ENCODE measurements at places on chromosomes 2 and 18. TPM values are rescaled to one million over a fixed set of nuclear protein-coding genes. Genes with fewer than 3 reads are reported as not detected.

GRCh38 chr2:130986890-130987493 is 106.3 kb downstream of the FAM168B start:
- no peak for DNase-seq

- no peak for DNase-seq
These were observed 3.9 kb upstream of the GALNT14 start for GRCh38 chr2:31142110-31142509.

The KATNAL2 gene
- 2.4 TPM for total RNA-seq

The SNTG2 gene
- 0.50 TPM for total RNA-seq

GRCh38 chr18:10152475-10152874 is 238.7 kb downstream of the VAPA start:
- DNase-seq = no peak

GRCh38 chr2:175418224-175418835 is 236.8 kb upstream of the ATP5MC3 start:
- DNase-seq = no peak

The KRTCAP3 gene
- total RNA-seq = 34.0 TPM

- no peak for DNase-seq
These were observed 314.8 kb downstream of the CDH2 start for GRCh38 chr18:27862041-27862682.

The STPG4 gene
- total RNA-seq = 0.67 TPM

GRCh38 chr18:76670564-76671288 is 151.6 kb upstream of the ZNF236 start:
- DNase-seq = peak; percentile 47

GRCh38 chr18:44819944-44820510 is 139.3 kb downstream of the SETBP1 start:
- DNase-seq = no peak

The RAPGEF4 gene
- total RNA-seq = 10.1 TPM

GRCh38 chr2:120289221-120289906 is 36.7 kb downstream of the RALB start:
- DNase-seq = no peak

GRCh38 chr2:215604606-215605005 is 168.7 kb upstream of the FN1 start:
- no peak for DNase-seq

The FOXD4L1 gene
- 0.71 TPM for total RNA-seq

DNA sequence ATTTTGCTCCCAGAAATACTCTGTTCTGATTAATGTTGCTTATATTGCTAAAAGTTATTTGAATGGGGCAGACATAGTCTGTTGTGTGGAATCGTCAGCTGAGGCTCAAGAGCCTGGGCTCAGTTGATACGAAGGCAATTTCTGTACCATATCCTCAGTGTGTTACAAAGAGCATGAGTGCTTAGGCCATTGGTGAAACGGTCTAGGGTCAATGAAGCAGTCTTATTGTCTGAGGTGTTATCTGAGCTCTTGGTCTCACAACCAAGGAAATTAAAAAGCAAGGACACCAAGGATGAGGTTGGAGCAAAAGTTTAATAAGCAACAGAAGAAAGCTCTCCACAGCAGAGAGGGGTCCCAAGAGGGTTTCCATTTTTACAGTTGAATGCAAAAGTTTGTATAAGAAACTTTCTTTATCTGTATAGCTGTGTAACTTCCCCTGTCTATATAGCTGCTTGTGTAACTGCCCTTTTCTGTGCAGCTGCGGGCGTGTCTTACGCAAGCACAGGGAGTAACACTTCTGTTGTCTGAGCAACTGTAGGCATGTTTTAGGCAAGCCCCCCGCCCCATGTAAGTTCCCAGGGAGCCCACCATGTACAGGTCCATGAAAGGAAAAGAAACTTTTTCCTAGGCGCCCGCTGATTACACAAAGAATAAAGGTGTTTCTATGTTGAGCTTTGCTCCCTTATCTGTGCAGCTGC is 40.6 kb upstream of the DSC1 start:
- peak; percentile 85 for DNase-seq

DNA sequence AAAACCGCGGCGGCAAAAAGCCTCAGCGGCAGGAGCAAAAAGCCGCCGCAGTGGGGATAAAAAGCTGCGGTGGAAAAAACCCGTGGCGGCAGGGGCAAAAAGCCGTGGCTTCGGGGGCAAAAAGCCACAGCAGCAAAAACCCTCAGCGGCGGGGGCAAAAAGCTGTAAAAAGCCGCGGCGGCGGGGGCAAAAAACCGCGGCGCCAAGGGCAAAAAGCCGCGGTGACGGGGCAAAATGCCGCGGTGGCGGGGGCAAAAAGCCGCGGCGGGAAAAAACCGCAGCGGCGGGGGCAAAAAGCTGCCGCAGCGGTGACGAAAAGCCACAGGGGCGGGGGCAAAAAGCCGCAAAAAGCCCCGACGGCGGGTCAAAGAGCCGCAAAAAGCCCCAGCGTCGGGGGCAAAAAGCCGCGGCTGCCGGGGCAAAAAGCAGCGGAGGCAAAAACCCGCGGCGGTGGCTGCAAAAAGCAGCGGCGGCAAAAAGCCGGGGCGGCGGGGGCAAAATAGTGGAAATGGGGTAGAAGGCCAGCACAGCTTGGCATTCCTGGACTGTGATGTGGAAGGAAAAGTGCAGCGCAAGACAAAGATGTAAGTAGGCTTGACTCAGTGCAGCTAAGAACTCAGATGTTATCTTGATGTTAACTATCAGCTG is 151.8 kb downstream of the ANKRD30BL start:
- no peak for DNase-seq

DNA sequence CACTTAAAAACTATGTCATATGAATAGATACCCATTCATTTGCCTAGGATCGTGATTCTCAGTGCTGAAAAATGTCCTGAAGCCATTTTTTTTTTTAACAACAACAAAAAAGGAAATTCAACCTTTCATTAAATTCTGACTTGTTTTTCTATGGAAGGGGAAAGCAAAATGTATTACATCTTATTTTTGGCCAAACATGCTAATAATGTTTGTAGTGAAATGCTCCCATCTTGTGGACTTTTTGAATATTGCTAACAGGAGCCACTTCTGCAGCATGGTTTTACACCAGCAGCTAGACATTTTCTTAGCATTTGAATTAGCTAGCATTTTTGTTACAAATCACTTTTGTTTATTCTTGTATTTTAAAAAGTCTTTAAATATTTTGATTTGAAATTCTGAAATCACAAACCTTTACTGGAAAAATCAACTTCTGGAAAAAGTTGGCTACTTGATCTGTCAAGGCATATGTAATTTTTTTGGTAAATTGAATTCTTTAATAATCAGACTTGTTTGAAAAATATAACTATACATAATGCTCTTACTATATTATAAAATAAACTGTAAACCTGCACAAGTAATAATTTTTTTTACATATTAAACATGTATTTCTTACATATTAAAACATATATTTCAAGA is 75.8 kb downstream of the KIDINS220 start:
- peak; percentile 58 for DNase-seq

DNA sequence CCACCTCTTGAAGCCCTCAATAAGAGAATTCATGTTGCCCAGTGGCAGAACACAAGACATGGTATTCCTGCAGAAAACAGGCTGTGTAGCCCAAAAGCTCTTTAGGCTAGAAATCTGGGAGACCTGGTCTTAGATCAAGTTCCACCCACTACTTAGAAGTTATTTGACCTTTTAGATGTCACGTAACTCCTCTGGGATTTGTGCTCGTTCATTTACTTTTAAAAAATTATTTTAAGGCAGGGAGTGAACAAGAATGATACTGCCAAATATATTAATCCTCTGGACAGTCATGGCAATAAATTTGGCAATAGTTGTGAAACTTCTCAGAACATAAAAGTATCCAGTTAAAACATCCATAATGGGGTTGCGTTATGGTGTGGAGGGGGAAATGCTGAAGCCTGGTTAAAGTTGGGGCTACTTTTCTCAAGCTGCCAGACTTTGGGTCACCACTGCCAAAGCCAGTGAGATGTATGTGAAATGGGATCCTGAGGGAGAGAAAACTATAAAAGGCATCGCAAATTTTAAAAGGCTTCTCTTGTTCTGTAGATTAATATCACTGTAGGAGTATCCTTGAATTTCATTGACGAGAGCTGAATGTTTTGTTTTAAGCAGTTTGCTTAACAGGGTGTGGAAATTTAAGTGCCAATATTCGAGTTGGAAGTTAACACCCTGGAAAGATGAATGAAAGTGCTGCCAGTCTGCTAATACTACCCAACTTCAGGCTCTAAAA is 15.8 kb downstream of the DAPL1 start:
- DNase-seq = no peak

The FAM110C gene
- total RNA-seq = 5.5 TPM

GRCh38 chr2:179238027-179238426 is 26.6 kb downstream of the SESTD1 start:
- no peak for DNase-seq

DNA sequence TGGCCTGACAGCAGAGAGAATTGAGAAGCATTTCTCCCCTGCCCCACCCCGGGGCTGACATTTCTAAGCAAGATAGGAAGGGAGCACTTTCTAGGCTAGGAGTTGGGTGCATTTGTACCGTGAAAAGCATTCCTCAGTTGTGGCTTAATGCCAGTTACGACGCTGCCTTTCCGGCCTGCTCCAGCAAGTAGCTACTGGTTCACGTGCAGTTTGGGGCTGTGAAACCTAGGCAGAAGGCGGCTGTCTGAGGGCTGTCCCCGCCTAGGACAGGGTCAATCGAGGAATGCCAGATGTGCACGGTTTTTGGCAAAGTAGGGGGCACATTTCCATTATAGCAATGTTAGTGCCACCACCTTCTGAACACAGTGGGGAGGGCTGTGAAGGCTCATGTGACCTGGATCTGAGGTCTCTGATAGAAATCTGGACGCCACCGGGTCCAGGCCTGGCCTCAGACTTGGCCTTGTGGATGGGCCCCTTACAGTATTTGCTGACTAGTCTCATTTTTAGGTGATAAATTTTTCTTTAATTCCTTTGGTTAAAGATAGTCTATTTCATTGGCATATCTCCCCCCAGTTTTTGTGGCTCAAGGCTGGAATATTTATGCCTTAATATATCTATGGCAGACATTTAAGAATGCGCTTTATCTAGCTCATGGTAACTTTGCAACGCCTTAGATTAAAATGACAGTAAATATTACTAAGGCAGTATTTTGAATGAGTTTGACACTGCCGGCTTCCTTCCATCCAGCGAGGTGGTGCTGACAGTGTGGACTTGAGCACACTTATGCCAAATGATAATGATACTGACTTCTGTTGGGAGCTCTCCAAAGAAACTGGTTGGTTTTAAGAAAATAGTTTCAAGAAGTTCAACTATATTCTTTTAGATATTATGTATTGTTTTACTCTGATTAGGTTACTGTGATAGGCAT is 78.7 kb downstream of the LPIN1 start:
- no peak for DNase-seq

The PLEKHH2 gene
- total RNA-seq = 23.3 TPM

The EML6 gene
- 0.73 TPM for total RNA-seq

The CNDP1 gene
- not detected for total RNA-seq

The PTH2R gene
- 0.09 TPM for total RNA-seq

- no peak for DNase-seq
These were observed 52.5 kb downstream of the NTSR2 start for GRCh38 chr2:11617527-11617926.

DNA sequence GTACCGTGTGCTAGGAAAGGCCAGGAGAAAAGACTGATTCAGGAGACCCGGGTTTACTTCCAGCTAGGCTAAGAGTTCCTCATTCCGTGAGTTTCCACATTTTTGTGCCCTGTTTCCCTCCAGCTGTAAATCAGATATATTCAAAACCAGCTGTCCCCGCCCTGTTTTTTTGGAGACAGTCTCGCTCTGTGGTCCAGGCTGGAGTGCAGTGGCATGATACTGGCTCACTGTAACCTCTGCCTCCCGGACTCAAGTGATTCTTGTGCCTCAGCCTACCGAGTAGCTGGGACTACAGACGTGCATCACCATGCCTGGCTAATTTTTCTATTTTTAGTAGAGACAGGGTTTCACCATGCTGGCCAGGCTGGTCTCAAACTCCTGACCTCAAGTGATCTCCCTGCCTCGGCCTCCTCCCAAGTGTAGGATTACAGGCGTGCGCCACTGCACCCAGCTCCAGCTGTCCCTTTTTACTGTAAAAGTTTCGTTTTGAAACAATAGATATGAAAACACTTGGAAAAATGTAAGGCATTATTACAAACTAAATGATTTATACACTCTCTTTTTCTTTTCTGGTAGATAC is 112.8 kb upstream of the SEC11C start:
- no peak for DNase-seq

The MAP4K4 gene
- 83.4 TPM for total RNA-seq

The TFCP2L1 gene
- total RNA-seq = 24.1 TPM

The CDKL4 gene
- total RNA-seq = 0.55 TPM

DNA sequence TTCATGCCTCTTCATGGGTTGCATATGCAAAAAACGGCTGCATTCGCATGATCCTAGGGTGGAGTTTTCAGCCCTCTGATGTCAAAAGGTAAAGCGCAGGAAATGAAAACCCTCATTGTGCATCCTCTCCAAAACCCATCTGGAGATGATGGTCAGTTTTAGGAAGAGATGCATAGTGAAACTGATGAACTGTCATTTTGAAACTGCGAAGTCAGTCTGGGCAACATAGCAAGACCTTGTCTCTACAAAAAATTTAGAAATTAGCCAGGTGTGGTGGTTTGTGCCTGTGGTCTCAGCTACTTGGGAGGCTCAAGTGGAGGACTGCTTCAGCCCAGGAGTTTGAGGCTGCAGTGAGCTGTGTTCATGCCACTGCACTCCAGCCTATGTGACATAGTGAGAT is 2.5 kb upstream of the TTLL4 start:
- no peak for DNase-seq

DNA sequence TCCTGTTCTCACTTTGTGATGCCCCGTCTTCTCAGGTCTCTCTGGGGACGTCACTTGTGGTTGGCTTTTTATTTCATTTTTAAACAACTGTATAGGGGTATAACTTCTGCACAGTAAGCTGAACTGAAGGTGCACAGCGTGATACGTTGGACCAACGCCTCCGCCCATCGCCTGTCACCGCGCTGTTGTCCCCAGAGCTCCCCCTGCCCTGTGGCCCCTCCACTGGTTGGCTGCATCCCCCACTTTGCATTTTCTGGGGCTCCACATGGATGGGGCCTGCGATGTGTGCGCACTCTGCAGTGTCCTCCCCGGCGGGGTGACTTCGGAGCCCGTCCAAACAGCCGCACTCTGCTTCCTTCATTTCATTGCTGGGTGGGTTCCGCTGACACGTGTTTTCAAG is 14.3 kb downstream of the GPR35 start:
- DNase-seq = no peak

DNA sequence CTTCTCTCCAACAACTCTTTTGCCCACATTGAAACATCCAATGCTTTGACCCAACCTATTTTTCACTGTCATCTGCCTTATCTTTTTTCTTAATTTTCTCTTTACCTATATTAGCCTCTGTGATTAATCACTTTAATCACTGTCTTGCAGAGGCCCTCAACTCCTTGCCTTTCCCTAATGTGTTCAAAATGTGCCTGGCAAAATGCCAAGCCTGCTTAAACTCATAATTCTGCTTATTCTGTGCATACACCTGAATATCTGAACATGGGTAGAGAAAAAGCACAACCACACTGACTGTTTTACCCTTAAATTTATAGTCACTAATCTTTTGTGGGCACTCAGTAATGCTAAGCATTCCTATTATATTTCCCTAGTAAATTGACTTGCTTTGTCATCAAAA is 63.0 kb upstream of the GALNT13 start:
- DNase-seq = no peak

Data from left lung (tissue), 14 donors.